ENCODE measurements at places on chromosomes 3 and 15.
A peak's percentile ranks its signal among the peaks of the same experiment; 100 is the strongest.

DNA sequence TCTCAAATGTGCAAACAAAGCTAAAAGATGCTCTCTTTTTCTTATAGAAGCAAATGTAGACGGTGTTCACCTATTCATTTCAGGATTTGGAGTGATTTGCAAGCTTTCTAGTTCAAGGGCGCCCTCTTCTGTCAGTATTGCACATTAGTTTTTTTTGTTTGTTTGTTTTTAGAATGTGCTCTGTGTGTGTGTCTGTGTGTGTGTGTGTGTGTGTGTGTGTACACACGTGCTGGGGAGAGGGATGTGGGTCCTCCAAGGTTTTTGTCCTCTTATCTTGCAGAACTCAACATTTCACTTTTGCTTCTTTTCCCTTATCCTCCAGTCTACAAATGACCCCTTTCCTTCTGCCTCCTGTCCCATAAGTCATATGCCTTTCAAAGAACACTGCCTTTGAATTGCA, 23.5 kb downstream of the DNAH1 start:
- H3K4me3 ChIP-seq, result no peak overlapping the region
- no peaks in the 10 kb centered on the region for H3K27me3 ChIP-seq
- no peak overlapping the region for H3K27ac ChIP-seq
- peaks cover 24% of the 10 kb centered on the region for H3K36me3 ChIP-seq

DNA sequence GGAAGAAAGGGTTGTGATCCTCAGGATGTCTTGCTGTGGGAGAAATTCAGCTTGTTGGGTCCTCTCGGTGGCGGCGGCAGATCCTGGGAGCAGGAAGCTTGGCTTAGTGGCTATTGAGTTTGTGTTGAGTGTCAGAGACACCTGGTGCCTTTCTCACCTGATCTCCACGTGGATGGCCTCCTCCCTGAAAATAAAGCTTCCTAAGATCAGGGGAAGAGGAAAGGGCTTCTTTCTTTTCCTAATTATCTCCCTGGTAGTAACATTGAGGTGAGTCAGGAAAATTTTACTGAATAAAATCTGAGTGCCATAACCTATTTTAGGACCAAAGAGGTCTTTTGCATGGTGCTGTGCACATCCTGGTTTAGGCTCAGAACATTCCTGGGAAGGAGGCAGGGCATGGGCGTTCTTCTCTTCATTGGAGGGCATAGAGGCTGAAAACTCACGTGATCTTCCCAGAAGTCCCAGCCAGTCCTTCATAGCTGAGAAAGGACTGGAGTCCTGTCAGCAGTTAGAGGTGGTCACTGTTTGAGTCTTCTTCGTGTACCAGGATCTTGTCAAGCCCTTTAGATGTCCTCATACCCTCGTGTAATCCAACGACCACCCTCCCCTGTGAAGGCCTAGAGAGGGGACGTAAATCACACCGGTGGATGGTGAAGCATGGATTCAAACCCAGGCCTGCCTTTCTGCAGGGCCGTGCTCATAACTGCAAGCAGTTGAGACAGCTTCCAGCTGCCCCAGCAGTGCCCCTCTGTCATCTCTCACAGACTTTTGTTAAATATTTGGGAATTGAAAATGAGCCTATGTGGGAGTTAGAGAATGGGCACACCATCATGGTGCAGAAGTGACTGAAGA, 1.1 kb downstream of the CMTM8 start:
- peaks cover 17% of the 10 kb centered on the region for H3K4me1 ChIP-seq
- H3K27me3 ChIP-seq, result peaks cover 2% of the 10 kb centered on the region
- no peak overlapping the region for H3K27ac ChIP-seq
- no peak for DNase-seq
- H3K4me3 ChIP-seq, result peak overlapping the region; percentile 78

- no peaks in the 10 kb centered on the region for H3K36me3 ChIP-seq
- no peaks in the 10 kb centered on the region for H3K27me3 ChIP-seq
- no peaks in the 10 kb centered on the region for H3K4me1 ChIP-seq
- no peak overlapping the region for H3K4me3 ChIP-seq
- H3K27ac ChIP-seq, result no peak overlapping the region
These were observed 230.0 kb downstream of the XXYLT1 start for GRCh38 chr3:195040773-195041520.

- H3K27me3 ChIP-seq, result peaks cover 4% of the 10 kb centered on the region
- no peaks in the 10 kb centered on the region for H3K4me1 ChIP-seq
- DNase-seq, result no peak
- H3K27ac ChIP-seq, result no peak overlapping the region
- H3K4me3 ChIP-seq, result no peak overlapping the region
These were observed 108.0 kb upstream of the PRR20G start for GRCh38 chr3:127395663-127396355.

DNA sequence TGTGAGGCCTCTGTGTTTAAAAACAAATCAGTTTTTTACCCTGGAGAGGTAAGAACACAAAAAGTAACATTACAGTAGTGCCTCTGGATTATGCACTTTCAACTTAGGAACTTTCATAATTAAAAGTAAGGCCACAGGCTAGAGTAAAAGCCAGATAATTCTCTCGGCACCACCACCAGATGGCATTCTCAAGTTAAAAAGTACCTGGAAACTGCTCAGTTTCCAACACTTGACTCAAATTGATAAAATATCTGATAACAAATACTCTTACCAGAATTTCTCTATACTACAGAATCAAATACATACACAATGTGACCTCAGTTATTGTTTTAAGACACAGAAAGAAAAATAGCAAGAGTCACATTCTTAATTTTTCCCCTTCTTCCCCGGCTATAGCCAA, 19.9 kb downstream of the SPICE1 start:
- no peak overlapping the region for H3K27ac ChIP-seq
- no peaks in the 10 kb centered on the region for H3K36me3 ChIP-seq
- peak; percentile 43 for DNase-seq
- no peaks in the 10 kb centered on the region for H3K4me1 ChIP-seq

- H3K27ac ChIP-seq, result no peak overlapping the region
- H3K36me3 ChIP-seq, result peaks cover 2% of the 10 kb centered on the region
- no peaks in the 10 kb centered on the region for H3K4me1 ChIP-seq
- H3K4me3 ChIP-seq, result no peak overlapping the region
- no peak for DNase-seq
These were observed 93.0 kb downstream of the SMAD3 start for GRCh38 chr15:67158367-67158766.

DNA sequence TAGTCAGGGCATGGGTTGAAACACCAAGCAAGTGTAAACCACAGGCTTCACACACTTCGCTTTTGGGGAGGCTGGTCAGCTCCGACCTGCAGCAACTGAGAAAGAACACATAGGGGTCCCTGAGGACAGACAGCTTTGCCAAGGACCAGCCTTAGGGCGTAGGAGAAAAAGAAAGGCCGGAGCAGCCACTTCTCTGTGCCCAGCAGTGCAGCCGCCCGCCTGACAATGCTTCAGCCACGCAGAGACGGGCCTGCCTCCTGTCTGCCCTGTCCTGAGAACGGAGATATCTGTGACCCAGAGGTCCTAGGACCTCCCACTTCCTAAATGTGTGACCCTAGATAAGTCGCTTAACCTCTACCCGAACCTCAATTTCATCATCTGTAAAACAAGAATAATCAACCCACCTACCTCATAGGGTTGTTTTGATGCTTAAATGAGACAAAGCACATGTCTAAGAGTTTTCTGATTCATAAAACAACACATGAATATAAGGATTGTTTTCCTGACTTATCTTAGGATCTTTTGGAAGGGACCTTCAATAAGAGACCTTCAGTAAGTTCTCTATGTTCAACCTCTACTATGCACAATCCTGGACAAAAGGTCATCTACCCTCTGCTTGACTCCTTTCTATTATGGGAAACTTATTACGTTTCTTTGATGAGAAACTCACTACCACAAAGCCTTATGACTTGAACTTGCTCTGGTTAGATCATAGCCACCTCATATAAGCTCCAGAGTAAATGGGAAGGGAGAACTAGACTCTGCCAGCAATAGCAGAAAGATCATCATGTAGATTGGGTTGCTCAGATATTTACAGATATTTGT, 32.9 kb upstream of the RFTN1 start:
- no peaks in the 10 kb centered on the region for H3K36me3 ChIP-seq
- peaks cover 2% of the 10 kb centered on the region for H3K4me1 ChIP-seq
- DNase-seq, result no peak
- H3K4me3 ChIP-seq, result no peak overlapping the region
- H3K27ac ChIP-seq, result no peak overlapping the region
- no peaks in the 10 kb centered on the region for H3K27me3 ChIP-seq

- no peak overlapping the region for H3K4me3 ChIP-seq
- H3K27me3 ChIP-seq, result no peaks in the 10 kb centered on the region
- DNase-seq, result no peak
- H3K36me3 ChIP-seq, result no peaks in the 10 kb centered on the region
- no peak overlapping the region for H3K27ac ChIP-seq
These were observed 3.0 kb downstream of the ARHGAP31 start for GRCh38 chr3:119297169-119297568.

- no peak for DNase-seq
- H3K36me3 ChIP-seq, result no peaks in the 10 kb centered on the region
- no peaks in the 10 kb centered on the region for H3K27me3 ChIP-seq
- no peak overlapping the region for H3K27ac ChIP-seq
- H3K4me1 ChIP-seq, result no peaks in the 10 kb centered on the region
These were observed 125.8 kb upstream of the TMEM108 start for GRCh38 chr3:132912416-132912753.

DNA sequence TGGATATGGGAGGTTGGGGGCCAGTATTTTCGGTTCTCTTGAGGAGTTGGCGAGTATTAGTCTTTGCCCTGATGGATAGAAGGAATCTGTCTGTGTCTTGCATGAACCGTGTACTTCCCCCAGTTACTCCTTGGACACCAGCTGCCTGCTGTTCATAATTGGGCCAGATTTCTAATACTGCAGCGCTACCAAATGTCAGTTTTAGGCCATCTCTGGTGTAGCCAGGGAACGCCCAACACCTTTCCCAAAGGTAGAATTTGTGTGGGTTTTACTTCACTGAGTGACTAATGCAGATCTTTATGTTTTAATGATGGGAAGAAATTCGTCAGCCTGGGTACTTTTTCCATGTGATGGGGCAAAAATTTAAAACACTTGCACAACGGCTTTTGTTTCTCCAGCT, 18.4 kb downstream of the FLNB start:
- H3K4me3 ChIP-seq, result no peak overlapping the region
- H3K27ac ChIP-seq, result no peak overlapping the region
- DNase-seq, result no peak
- H3K4me1 ChIP-seq, result no peaks in the 10 kb centered on the region
- H3K36me3 ChIP-seq, result no peaks in the 10 kb centered on the region

Data from T-cell (primary cell).